ENCODE measurements at places on chromosomes 1 and 21.

DNA sequence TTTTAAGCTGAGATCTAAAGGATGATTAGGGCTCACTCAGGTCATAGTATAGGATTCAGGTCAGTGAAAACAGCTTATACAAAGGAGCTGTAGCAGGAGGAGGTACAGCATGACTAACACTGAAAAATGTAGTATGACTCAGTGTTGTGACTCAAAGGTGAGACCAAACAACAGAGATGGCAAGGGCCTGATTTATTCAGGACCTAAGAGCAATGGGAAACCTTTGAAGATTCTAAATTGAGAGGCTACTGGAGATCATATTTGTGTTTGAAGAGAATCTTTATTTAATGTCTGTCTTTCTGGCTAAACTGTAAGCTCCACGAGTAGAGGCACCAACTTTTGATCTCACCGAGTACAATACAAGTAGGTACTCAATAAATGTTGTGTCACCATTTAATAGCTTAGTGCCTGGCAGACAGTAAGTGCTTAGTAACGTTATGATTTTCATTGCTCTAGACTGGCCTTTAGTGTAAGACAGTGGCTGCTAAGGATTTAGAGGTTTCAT lies 43.5 kb downstream of the PRKAA2 start:
- no peak for DNase-seq

DNA sequence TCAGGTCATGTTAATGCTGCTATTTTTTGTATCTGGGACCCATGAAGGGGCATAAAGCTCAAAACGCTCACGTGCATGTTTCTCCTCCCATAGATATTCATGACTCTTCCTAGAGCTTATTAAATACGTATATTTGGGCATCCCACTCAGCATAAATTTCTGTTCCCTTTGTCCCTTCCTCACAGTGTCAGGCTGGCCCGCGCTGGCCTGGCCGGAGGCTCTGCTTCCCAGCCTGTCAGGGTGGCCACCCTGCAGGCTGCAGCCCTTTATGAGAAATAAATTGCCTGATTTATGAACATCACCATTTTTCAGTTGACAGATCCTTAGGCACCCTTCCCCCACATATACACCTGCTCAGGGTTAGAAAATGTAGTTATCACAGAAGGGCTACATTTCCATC lies 44.0 kb upstream of the NTPCR start:
- DNase-seq: no peak

DNA sequence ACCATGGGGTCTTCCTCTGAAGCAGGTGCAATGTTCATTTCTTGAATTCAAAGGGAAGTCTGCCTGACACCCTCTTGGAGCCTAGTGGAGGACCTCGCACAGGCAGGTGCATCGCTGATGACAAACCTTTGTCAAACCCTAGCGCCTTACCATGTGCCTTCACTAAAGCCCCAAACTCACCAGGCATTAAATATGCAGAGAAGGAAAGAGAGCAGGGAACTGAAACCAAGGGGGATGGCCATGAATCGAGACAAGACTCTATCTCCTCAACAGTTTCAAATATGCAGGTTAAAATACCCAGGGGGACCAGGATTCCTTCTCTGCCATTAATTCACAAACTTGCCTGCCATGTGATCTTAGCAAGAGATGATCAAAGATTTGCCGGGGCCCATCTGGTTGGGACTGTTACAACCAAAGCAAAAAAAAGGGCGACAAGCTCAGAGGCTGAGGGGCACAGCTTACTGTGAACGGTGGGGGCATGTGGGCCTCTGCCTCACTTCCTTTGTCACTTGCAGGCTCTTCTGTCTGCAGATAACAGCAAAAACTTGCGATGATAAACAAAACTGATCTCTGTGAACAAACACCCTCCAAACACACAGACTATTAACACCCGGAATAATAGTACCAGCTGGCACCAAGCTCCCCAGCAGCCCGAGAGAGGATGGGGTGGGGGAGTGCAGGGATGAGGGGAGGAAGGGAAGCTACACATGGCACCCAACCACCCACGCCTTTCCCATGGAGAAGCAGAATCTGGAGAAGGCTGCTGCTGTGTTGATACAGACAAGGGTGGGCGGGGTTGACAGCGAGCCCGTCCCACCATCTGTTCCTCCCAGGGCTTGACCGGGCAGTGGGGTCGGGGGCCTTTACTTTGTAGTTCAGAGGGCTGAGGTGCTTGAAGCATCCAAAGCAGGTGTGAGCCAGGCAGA lies 33.9 kb downstream of the TMEM63A start:
- DNase-seq: no peak

GRCh38 chr1:43954036-43954435 lies 7.3 kb downstream of the IPO13 start:
- DNase-seq: peak; percentile 76

- DNase-seq: no peak
Measured at GRCh38 chr1:9996624-9997582, at the start of gene RBP7. TSS of gene RBP7 (plus strand) at chr1:9997228. CDS start at chr1:9997259, 31 bp downstream.

GRCh38 chr1:17189632-17189990 lies 15.3 kb upstream of the PADI1 start:
- DNase-seq: no peak

DNA sequence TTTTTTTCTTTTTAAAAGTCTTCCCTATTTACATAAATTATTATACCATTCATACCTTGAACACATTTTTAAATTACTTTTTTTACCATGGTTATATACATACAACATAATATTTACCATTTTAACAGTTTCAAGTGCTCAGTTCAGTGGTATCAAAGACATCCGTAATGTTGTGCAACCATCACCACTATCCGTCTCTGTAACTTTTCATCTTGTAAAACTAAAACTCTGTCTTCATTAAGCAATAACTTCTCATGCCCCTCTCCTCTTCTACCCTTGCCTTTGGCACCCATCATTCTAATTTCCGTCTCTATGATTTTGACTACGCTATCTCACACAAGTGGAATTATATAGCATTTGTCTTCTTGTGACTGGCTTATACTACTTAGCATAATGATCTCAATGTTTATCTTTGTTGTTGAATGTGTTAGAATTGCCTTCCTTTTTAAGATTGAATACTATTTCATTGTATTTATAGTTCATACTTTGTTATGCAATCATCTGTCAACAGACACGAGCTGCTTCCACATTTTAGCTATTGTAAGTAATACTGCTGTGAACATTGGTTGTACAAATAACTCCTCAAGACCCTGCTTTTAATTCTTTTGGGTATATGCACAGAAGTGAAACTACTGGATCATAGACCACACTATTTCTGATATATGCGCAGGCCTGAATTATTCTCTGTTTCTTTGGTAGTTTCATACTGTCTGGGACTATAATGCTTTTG lies 689.5 kb upstream of the NCAM2 start:
- no peak for DNase-seq

DNA sequence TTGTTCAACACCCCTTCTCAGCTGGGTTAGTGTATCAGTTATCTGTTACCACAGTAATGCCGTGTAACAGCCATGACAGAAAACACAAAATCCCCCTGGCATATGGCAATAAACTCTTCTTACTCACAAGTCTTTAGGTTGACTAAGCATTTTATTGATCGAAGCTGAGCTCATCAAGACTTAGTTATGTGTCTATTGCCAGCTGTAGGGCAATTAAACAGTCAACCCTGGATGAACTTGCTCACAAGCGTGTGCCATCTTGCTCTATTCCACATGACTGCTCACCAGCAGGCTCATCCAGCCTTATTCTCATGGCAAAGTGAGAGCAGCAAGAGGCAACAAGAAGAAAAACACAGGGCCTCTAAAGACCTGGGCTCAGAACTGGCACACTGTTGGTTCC lies 333.8 kb upstream of the PTBP2 start:
- DNase-seq: no peak

DNA sequence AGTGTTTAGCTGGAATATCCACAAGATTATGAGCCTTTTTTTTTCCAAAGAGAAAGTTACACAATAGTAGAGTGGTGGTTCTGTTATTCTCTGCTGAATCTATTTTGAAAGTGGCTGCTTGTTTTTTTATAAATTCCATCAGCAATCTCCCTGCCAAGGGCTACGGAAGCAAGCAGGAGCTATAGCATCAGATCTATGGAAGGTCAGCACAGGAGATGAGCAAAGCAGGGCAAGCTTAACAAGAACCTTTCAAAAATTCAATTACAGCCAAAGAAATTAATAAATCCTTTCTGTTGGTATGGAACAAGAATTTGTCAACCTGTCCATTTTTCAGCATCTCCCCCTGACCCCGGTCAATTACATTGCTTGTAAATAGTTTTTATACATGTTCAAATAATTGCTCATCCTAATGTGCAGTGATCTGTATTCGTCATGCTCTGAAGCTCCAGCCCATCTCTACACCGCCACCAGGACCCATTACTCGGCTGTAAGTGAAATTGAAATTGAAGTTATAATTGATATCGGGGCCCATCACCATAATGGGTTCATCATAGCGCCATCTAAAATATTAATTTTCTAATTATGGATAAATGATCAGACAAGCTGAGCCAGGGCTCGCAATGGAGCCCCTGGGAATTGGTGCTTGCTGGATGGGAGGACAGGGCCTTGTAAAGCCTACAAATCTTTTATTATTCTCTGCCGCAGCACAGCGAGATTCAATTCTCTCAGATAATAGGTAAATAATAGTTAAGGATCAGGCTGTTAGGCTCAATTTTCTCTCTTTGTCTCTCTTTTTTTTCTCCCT lies 215.1 kb downstream of the ATG4C start:
- DNase-seq: no peak

All from substantia nigra (tissue), 51 donors.